ENCODE measurements at places on chromosomes 6 and 20.

DNA sequence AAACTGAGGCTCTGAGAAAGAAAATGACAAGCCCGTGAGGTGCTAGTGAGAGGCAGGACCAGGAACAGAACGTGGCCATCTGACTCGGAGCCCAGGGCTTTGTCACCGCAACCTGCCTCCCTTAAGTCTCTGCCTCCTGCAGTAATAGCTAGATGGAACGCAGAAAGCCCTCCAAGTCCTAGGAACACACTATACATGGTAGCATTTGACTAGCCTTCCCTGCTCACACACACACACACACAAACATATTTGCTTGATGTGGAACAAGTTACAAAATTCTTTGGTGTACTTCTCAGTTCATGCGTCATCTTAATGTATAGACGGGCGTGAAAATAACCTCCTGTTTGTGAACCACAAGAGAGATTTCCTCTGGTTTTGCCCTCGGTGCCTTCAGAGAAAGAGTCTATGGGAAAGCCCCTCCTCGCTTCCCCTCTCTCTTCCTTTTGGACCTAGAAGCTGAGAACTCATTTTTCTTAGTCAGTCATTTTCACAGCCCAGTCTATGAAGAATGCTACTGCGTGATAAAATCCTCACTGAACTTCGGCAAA is 38.8 kb downstream of the C6orf52 start:
- no peak for DNase-seq

DNA sequence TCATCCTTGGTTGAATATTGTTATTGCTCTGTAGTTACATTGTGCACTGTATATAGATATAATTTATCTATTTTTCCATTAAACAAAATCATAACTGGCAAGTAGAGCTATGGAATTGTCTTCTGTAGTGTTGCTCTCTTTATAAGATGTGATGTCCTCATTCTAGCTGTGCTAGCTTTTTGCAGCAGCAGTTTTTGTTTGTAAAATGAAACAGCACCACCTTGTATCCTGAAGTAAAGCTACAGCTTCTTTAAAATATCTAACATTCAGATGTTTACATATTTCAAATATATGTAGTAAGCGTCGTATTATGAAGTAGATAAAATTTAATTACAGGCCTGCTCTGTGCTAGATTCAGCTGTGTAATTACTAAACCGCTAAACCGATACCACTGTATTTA is 328.8 kb upstream of the MANEA start:
- no peak for DNase-seq

DNA sequence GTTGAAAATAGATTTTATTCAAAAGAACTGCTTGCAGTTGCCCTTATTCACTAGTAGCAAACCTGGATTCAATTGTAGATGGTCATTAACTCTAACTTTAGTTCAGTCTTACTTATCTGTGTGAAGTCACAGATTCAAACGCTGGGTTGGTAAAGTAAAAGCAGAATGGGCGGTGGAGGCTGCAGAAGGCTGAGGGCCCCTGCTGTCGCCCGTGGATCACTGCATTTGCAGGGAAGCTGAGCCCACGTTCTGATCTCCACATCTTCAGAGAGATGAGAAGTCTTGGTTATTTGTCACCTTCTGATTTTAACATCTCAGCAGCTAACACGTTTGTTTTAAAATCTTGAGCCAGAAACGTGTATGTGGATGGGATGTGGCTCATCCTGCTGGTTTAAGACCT is 75.1 kb downstream of the SNX9 start:
- no peak for DNase-seq

GRCh38 chr20:20561172-20561571 is 151.3 kb downstream of the RALGAPA2 start:
- no peak for DNase-seq

DNA sequence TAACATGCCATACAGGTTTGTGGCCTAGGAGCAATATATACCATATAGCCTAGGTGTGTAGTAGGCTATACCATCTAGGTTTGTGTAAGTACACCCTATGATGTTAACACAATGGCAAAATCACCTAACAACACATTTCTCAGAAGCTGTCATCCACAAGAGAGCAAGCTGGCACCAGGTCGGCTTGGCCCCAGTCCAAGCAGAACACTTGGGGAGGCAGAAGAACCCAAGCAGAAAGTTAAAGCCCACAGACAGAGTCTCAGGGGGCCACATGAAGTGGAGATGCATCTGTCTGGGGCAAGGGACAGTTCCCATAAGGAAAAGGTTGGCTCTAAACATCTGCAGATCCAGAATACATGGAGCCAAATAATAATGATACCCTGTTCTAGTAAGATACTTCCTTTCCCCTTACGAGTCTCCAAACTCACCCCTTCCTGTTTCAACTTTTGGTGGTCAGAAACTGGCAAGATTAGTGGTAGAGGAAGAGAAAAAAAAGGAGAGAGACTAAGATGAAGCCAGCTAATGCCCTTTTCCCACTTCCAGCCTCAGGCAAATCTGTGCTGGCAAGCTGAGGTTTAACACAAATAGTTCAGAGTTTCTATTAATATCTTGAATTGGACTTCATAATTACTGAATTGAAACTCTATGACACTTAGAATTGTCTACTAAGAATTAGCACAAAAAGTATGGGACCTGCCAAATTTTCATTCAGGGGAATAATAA is 29.5 kb downstream of the TCF21 start:
- no peak for DNase-seq

DNA sequence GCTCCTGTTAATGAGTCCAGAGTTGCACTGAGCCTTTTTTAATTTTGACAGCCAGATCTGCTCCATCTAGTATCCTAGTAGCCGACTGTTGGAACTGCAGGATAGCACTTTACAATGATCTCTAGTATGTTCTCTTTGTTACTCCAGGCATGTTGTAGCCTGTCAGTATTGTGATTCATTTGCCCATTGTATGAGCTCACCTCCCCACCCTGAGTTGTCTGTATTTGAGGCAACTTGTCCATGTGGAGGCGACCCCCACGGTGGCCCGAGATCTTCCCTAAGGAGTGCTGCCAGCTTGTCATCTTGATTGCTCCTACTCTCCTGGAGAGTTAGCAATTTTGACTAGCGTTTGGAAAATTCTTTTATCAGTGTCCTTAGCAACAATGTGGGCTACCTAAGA is 67.2 kb downstream of the DHX35 start:
- no peak for DNase-seq

DNA sequence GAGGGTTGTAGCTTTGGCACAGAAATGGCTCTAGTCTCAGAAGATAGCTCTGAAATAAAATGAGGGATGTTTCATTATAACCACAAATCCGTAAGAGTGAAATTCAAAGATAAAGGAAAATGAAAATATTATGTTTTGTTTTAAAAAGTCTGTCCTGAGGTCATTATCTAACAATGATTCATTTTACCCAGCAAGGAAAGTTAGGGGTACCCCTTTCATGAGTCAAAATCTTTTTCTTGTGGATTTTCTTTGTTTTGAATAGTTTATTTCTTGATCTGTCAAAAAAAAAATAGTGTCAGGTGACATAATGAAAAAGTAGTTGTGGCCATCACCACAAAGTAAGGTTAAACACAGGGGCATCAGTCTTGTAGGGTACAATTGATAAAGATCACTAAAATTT is 59.7 kb upstream of the MYB start:
- no peak for DNase-seq

Measured in cortex of kidney (tissue), 1 donor.